ENCODE measurements at places on chromosomes 3 and 15.

DNA sequence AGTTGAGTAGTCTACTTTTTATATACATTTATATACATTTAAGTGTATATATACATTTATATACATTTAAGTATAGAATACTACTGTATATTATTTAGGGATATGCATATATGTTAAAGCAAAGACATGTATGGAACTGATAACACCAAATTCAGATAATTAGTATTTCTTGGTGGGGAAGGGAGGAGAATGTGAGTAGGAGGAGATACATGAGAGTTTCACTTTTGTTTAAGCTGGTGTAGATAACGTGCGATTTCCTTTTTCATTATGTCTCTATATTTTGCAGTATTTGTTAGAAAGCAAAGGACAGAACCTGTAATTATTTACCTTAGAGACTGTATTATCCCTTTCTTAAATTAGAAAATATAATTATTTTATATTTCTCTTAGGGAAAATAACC is 16.6 kb upstream of the NIT2 start:
- DNase-seq: no peak

DNA sequence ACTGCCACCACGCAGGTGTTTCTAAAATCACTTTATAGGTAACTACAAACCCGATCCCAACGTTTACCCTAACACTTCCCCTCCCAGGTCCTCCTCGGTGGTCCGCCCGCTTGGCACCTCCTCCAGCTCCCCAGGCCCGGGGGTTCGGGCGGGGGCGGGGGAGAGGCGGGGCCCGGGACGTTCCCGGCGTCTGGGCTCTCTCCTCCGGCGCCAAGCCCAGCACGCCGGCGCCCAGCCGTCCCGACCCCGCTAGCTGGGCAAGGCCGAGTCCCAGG is 562 bp downstream of the CGGBP1 start:
- no peak for DNase-seq

DNA sequence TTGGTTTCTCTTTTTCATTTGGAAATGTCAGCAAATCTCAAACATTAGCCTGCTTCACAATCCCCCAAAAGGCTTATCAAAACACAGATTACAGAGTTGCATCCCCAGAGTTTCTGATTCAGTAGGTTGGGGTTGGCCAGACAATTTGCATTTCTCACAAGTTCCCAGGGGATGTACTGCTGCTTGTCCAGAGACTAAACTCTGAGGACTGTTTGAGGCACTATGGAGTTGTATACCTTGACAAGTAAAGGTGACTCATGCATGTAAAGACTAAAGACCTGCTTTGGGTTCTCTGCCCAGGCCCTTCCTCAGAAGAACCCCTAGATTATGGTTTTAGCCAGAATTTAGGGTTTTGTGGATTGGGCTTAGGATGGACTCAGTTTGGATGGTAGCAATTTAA is 151.1 kb upstream of the ARHGEF26 start:
- no peak for DNase-seq

- DNase-seq: no peak
Measured at GRCh38 chr3:24410860-24411259, 83.8 kb downstream of the THRB start.

DNA sequence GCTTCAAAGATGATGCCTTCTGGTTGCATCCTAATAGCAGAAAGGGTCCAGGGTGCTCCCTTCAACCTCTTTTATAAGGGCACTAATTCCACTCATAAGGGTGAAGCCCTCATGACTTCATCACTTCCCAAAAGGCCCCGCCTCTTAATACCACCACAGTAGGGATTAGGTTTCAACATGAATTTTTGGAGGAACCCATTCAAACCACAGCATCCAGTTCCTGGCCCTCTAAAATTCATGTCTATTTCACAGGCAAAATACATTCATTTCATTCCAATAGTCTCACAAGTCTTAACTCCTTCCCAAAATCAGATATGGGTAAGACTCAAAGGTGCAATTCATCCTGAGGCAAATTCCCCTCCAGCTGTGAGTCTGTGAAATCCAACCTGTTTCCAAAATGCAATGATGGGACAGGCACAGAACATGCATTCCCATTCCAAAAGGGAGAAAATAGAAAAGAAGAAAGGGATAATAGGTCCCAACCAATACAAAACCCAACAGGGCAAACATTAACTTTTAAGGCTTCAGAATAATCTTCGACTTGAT is 124.0 kb downstream of the ATP1B3 start:
- no peak for DNase-seq

GRCh38 chr3:169475576-169475975 is 187.9 kb downstream of the MECOM start:
- DNase-seq: no peak

DNA sequence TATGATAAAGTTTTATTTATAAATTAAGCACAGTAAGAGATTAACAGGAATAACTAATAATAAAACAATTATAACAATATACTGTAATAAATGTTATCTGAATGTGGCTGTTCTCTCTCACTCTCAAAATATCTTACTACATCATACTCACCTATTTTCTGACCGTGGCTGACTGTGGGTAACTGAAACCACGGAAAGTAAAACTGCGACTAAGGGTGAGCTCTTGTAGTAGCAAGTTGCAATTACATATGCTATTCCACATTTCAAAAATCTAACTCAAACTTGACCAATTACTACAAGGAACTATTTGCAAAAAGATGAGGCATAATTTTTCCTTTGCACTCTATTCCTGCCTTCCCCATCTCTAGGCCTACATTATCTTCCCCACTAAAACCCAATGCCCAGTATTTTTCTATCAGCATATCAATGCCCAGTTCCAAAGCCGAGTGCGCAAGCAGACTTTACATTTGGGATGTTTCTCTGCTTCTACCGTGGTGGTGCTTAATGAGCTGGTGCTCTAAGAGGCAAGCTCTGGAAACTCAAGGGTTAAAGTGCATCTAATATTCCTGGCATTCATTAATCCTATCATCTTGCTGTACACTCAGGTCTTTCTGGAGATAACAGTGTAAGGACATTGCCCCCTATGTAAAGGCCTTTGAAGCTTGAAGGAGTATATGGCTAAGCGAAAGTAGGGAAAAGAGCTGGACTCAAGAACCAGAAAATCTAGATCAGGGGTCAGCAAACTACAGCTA is 6.7 kb downstream of the PCYT1A start:
- DNase-seq: no peak

DNA sequence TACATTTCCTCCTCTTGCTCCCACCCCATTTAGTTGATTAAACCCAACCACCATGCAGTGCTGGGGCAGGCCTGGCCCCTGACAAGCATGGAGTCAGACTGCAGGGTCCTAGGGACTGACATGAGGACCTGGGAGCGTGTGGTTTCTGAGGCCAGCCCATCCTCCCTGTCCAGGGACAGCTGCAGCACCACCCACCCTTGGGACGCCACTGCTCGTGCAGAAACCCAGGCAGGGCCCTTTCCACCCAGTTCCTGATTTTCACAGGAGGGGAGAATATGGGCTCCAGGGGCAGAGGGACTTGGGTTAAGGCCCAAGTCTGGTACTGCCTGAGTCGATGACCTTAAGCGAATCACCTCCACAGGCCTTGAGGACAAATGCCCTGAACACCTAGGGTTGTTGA is 23.7 kb downstream of the PLXND1 start:
- DNase-seq: no peak

DNA sequence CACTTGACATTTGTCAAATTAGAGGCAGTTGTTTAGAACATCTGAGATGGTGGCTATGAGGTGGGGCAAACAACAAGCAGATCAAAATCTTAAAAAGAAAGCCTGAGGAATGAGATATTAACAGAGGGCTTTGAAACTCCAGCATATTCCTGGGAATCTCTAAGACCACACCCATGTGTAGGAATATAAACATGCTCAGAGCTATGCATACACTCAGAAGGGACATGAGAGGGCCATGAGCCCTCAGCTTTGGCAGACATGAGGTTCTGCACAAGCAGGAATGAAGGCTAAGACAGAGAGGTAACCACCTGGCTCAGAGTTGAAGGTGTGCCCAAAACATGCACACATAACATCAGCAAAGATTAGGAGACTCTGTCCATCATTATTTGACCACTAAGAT is 37.9 kb downstream of the ATP10A start:
- DNase-seq: no peak

- DNase-seq: no peak
Measured at GRCh38 chr3:108175352-108175751, 46.9 kb downstream of the IFT57 start.

DNA sequence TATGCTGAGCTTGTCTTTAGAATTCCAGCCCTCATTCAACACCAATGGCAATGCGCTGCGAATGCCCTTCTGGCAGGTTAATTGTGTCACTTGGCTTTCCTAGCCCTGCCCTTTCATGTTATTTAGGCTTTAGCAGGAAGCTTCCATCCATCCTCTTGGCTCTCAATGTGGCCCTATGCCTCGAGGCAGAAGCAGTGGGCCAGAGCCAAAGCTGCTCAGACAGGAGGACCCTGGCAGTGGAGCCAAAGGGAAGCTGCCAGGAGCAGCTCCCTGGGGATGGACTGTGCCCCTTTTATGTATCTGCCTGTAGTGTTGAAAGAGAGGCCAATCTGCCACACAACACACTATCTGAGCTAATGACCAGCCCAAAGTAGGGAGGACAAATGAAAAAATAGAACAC is 376.4 kb downstream of the CTNNB1 start:
- no peak for DNase-seq

DNA sequence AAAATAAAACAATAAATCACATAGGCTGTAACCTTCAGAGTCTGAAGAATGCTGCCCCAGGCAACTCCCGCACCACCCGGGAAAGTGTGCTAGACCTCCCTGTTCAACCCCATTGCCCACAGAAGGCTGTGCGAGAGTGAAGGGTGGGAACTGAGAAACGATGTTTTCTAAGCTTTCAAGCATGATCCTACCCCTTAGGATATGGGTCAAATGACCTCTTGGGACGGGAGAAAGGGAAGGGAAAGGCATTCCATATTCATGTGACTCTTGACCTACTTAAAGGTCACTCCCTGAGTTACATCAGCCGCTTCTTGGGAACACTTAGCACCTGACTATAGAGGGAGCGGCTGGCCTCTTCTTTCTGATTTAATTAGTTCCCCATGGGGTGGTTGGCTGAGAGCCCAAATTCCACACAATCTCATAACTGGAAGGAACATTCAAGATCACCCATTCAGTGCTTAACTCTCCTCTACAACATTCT is 114.7 kb upstream of the SLC24A5 start:
- no peak for DNase-seq

DNA sequence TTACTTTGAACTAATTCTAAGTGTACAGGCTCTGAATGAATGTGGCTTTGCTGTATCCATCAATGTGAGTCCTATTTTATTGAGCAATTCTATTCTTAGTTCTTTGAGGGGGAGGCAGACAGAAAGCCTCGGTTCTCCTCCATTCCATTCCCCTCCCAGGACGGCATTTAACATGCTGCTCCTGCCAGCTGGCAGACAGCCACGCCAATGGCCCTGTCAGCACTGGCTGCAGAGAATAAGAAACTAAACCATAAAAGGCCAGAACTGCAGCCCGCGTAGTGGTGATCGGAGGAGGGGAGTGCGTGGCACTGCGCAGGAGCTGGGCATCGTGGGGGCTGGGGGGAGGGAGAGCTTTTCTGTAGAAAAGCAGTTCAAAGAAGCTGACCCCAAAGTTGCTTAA is 76.0 kb upstream of the HACD2 start:
- peak; percentile 74 for DNase-seq

- peak; percentile 63 for DNase-seq
Measured at GRCh38 chr3:12663401-12663935, 449 bp downstream of the RAF1 start.

DNA sequence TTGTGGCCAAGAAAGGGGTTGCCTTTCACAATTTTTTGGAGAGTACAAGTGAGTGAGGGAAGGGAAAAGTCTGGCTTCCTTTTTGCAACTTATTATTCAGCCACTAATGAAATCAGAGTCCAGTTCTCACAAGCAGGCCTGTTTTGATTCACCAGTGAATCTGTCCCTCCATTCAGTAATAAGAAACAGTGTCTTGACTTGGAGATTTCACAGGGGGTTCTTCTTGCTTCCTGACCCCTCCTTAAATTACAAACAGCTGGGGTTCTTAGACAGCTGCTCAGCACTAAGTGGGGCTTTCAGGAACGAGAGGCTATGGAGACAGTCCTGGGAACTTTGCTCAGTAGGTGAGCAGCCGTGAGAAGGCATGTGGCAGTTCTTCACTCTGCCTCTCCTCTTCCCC is 24.5 kb downstream of the SEMA3G start:
- no peak for DNase-seq

GRCh38 chr15:80105193-80105592 is 45.7 kb downstream of the ZFAND6 start:
- no peak for DNase-seq

DNA sequence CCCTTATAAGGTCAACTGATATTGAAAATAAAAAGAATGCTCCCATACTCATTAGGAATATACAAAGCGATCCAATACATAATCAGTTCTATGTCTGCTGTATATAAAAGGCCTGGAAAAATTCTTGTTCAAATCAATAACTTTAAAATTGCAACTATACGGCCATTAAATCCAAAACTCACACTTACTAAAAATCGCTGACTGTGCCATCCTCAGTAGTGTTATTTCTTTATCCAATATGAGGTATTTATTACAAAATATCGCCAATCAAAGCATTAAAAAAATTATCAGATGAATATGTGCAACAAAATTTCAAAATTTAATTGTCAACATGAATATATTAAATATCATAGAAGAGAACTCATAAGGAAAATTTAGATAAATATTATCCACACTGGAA is 146.5 kb downstream of the PLD1 start:
- no peak for DNase-seq

GRCh38 chr15:40420071-40420713 is 14.6 kb downstream of the IVD start:
- DNase-seq: no peak

GRCh38 chr3:106239195-106239697 is 370.4 kb upstream of the CBLB start:
- no peak for DNase-seq

DNA sequence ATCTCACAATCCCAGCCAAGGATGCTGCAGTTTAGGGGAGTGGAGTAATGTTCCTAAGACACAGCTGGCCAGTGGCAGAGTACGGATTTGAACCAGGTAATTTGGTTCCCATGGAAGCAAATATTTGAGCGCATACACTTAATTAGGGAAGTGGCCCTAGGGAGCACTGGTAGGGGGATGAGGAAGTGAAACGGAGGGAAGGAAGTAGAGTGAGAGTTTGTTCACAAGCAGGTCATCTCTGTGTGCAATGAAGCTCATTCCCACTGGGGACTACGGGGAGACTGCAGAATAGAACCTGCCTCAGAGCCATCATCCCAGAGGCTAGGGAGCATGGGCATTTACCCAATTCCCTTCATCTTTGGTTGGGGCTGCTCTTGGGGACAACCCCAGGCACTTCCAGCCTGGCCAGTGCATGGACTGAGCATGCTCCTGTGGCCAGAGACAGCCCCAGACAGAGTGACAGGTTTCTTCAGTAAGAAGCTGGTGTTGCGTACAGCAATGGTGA is 317.2 kb upstream of the PROK2 start:
- DNase-seq: no peak

All from dorsolateral prefrontal cortex (tissue), 122 donors.